ENCODE measurements at places on chromosomes 1 and 21.

DNA sequence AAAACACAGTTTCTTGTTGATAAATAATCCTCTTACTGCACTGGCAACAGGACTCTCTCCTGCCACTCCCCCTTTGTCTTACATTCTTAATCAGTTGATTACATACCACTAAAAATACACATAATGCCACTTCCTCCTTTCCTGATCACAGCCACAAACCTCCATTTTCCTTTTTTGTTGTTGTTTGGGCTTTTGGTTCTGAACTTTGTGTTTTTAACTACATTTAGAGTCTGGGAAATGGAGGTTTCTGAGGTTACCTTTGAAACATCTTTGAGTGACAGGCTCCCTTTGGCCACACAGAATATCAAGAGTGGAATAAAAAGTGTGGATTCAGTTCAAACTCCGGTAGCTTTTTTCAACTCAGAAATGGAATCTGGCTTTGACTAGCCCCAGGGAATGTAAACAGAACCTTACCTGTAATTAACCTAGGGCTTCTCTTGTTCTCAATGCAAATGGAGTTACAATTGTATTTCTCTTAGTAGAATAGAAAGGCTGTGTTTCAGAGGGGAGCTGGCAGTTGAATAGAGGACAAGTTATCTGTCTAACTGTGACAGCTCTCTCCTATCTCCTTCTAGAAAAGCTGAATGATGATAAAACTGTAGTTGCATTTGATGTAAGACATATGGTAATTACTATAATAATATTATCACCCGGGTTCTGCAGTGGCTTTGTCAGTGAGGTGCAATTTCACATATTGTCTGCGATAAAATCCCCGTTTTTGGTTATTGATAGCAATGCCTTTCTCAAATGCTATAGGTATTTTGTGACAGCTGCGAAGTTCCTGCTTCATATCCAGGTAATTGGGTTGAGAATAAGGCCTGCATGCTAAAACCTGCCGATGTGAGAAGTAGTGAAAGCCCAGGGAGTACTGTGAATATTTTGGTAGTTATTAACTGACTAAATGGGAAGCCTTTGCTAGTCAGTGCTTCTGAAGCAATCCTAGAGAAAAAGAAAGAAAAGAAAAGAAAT is 66.9 kb downstream of the ST6GALNAC5 start:
- DNase-seq, result no peak

- DNase-seq, result no peak
Measured at GRCh38 chr1:246567646-246568235, 1.5 kb downstream of the CNST start.

DNA sequence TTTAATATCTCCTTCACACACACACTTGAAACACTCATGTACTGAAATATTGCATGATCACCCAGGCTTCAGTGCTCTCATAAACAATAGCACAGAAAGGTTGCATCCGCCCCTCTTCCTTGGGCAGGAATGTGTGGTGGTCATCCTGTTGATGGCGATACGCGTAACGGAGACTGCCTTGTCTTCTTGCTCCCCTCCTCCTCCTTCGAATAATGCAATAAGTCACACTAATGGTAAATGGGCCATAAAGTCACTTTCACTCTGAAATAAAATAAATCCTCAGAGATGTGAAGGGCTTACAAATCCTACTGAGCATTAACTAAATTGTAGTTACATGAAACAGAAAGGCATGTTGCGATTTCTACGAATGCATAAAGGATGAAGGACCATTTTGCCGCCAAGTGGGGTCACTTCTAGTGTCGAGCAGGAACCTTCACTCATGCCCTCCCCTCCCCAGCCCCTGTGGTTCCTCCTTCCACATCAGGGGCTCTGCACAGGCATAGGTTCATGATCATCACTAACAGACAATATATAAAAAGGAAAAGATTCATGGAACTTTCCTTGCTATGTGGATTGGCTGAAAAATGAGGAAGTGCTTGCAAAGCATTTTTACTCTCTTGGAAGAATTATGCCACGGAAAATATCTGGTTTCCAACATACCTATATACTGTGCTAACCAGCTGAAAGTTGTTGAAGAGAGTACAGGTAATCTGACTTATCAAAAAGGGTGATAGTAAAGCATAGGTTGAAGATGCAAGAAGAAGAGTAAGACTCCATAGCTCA is 1.2 kb upstream of the PGBD5 start:
- no peak for DNase-seq

GRCh38 chr1:19563324-19564097 is 78.2 kb upstream of the CAPZB start:
- peak; percentile 73 for DNase-seq

- no peak for DNase-seq
Measured at GRCh38 chr1:91725989-91726721, 159.8 kb downstream of the TGFBR3 start.

DNA sequence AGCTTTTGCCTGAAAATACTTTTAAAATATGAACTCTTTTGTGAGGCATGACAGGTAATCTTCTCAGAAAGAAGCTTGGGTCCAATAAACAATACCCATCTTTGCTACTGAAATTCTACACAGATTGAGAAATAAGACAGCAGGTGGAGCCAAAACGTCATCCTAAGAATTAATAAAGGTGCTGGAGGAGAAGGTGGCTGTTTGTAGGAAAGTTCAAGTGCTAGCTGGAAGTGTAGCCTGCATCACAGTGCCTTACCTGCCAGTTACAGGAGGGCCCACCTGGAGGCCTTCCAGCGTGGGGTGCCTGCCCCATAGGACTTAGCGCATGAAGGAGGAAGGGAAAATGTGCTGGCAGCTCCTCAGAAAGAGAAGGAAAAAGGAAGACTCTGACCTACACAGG is 93.7 kb downstream of the TTC3 start:
- no peak for DNase-seq

- DNase-seq, result no peak
Measured at GRCh38 chr1:228825840-228826484, 90.7 kb downstream of the RHOU start.

DNA sequence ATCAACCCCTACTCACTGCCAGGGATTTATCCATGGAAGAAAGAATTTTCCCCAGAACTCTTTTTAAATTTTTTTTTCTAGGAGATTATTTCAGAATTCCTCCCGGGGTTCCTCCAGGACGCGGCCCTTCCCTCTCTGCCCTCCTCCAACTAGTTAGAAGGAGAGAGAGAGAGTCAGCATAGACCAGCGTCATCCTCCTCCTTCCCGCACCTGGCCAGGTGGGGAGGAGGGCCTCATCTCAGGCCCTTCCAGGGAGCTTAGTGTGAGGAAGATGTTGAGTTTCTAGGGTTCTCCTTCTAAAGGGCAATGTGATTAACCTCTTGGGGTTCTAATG is 63.6 kb downstream of the CDK18 start:
- DNase-seq, result peak; percentile 13

DNA sequence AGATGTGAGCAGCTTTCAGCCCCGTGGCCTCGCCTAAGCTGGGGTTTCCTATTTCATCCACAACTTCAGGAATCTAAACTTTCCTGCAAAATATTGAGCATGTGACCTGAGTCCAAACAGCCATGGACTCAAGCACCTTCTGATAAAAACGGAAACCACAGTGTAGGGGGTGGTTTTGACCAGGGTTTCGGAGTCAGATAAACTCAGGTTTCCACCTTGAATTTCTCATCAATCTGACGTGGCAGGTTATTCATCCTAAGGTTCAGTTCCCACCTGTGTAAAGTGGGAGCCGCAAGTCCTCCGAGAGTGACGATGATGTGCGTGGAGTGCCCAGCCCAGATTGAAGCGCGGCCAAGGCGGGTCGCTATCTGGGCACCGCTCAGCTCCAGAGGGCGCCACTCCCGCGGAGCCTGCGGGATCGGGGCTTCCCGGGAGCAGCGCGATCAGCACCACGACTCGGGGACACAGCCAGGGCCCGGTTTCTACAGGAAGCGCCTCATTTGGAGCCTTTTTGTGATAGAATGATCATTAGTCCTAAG is 871 bp upstream of the ETS2 start:
- DNase-seq, result peak; percentile 84

GRCh38 chr1:16498573-16499413 is 15.3 kb downstream of the RNU1-1 start:
- DNase-seq, result peak; percentile 94

DNA sequence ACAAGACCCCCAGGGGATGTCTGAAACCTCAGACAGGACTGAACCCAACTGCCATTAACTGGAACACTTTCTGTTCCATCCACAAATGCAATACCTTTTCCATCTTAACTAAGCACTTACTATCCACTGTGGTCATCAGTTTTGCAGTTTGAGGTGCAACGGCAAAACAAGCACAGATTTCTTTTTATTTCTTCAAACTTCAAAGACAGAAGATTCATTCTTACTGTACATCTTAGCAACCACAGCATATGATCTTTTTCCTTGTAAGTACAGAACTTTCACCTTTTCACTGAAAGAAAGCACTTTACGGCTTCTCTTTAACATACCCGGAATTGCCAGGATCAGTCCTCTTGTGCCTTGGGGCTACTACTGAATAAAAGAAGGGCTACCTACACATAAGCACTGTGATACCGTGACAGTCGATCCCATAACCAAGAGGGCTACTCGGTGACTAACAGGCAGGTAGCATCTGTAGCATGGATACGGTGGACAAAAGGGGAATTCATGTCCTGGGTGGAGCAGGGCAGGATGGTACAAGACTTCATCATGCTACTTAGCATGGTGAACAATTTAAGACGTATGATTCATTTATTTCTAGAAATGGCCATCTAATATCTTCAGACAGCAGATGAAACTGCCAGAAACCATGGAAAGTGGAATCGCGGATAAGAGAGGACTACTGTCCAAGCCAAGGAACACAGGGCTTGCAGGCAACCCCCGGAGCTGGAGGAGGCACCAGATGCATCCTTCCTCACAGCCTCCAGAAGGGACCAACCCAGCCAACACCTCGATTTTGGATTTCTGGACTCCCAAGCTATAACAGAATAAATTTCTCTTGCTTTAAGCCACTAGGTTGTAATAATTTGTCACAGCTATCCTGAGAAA is 18.4 kb downstream of the ERG start:
- no peak for DNase-seq

DNA sequence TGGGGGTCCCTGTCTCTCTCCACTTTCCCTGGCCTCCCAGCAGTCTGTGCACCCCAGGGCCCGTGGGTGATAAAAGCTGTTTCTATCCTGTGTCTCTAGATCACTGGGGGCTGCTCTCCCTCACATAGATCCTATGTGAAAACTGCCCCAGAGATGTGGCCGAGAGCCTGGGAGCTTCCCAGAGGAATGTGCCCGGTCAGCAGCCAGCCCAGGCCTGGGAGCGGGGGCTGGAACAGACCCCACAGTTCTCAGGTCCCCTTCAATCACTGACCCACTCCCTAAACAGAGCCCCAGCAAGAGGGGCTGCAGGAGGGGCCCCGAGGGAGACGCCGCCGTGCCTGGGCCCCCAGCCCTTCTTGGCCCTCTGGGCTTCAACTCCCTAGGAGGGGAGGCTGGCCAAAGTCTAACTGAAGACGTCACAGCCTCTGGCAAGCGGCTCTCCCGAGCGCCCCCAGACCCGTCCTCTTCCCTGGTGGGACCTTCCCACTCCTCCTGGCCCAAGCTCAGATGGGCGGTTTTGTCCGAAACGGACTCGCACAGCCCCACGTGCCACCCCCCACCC is 403 bp downstream of the MXRA8 start:
- DNase-seq, result no peak

DNA sequence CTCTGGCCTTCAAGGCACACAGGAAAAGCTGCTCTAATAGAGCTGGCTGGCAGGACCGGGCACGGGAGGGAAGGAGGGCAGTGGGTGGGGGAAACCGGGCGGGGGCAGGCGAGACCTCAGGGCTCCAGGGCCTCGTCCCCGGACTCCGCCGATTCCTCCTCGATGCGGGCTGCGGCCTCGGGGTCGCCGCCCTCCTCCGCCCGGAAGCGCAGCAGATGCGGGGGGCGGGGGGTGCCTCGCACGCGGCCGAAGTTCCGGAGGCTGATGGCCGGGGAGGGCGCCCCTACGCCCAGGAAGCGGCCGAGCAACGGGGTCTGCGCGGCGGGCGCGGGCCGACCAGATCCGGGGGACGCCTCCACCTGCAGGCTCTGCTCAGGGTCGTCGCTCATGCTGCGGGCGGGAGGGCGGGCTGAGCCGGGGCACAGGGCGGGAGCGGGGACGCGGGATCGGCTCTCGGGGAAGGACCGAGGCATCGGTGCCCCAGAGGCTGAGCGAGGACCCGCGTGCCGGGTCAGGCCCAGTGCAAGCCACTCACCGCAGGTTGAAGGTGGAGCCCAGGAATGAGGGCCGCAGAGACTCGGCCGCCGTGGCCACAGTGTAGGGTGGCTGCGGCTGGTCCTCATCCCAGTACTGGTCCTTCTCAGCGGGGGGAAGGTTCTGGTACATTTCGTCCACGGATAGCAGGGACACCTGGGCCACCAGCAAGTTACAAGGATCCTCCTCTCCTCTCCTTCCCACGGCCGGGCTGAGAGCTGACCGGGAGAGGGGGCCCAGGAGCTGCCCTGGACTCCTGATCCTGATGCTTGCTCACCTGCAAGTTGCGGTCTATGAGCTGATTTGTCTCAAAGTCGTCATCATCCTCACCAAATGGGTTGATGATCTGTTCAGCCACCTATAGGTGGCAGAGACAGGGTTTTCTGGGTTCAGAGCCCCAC is 3.6 kb downstream of the BEST4 start:
- DNase-seq, result no peak

DNA sequence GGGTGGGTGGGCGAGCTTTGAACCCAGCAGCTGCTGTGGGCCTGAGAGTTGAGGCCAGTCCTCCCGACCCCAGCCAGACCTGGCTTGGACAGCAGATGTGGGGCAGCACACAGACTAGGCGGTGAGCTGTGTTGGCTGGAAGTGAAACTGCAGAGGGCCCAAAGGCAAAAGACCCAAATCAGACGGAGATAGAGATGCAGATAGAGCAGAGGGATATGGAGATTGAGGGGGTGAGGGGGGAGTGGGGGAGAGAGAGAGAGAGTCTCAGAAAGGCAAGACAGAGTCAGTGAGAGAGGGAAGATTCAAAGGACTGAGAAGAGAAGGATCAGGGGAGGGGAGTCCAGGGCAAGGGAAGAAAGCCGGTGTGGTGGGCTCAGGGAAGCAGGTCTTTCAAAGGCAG is 17.0 kb upstream of the POU3F1 start:
- DNase-seq, result no peak

GRCh38 chr1:27595597-27595996 is 8.3 kb downstream of the AHDC1 start:
- DNase-seq, result no peak

GRCh38 chr21:44594406-44594916 is 2.2 kb upstream of the KRTAP10-6 start:
- DNase-seq, result no peak

DNA sequence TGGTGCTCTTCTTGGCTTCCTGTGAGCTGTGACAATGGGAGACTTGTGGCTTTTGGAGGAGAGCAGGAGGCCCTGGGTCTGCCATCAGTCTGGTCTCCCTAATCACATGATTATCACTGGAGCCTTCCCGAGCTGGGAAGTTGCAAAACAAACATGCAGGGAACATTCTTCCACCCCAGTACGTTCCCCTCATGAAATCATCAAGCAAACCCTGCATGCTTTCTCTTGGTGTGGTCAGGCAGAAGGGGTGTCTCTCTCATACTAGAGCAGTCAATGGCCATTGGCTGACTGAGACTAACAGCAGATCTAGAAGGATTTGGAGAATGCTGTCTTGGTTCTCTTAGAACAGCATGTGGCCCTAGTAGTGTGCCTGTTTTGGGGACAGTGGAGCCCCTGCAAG is 111.2 kb downstream of the LIPI start:
- DNase-seq, result no peak

Data from sciatic nerve (tissue), 2 donors.